ENCODE measurements at places on chromosomes 12 and 14.

GRCh38 chr12:90908465-90908864, 46.5 kb downstream of the CCER1 start:
- no peak for DNase-seq

DNA sequence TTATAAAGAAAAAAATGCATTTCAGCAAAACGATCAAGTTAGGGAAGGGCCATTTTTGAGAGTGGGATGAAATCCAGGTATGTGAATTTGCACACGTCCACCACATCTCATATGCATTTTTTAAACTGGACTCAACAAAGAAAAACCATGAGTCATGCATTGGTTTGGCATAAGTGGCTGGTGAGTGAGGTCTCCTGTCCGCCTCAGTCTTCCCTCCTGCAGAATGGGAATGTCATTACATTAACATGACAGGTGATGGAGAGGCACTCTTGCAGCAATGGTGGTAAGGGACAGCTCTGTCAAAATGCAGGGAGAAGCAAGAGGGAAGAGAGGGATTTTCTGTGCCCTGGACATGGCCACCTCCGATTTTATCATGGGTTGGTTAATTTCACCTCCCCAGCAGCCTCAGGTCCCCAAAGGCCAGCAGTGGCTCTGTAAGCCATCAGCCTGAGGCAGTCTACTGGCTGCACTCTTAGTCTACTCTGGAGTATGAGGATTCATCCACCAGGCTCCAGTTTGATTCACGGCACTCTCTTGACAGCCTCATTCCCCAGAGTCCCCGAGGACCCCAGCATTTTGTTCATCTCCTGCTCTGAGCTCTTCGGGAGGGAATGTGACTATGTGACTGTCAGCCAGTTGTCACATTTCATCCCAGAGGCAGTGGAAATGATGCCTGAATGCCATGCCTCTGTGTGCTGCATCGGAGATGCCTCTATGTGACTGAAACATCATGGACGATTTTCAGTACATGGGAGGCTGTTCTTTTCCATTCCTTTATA, 17.1 kb upstream of the PWP1 start:
- no peak for DNase-seq

- no peak for DNase-seq
These were observed 89.2 kb downstream of the NUAK1 start for GRCh38 chr12:106049546-106049945.

DNA sequence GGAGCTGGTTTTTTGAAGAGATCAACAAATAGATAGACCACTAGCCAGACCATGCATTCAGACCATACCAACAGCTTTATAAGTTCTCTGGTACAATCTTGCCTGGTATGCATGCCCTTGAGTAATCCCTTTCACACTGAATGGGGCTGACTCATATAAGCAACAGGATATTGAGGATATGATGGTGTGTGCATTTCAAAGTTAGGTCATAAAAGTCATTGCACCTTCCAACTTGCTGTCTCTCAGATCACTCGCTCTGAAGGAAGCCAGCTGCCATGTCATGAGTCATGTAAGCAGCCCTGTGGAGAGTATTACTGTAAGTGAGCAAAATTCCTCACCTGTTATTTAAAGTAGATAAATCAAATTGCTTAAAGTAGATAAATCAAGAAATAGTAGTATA, 45.0 kb upstream of the OR6J1 start:
- no peak for DNase-seq

DNA sequence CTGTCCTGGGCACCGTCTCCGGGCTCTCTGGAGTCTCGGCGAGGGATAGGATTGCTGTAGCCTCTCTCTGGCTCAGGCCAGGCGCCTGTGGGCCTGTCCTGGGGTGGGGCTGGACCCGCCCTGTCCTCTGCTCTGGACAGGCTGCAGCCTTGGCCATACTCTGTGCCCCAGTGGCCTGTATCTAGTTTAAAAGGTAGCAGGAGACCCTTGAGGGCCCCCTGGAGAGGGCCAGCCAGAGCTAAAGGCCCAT, 1.8 kb downstream of the KIF26A start:
- peak; percentile 11 for DNase-seq

GRCh38 chr12:12901158-12901791, 9.9 kb downstream of the GPRC5A start:
- no peak for DNase-seq

GRCh38 chr12:55828357-55828756, 1.0 kb downstream of the DNAJC14 start:
- DNase-seq = no peak

DNA sequence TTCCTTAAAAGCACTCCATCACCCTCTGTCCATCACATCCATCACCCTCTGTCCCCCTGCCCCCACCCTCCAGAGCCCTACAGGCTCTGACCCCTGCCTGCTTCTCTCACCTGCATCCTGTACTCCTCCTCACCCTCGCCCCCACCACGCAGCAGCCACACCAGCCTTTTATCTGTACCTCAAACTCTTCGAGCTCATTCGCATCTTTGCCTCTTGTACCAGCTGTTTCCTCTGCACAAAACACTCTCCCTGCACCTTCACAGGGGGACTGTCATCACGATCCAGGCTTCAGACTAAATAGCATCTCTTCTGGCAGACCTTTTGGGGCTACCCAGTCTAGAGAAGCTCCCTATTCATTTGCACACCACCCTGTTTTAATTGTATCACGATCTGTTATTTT, 24.1 kb downstream of the TMEM229B start:
- DNase-seq = no peak

DNA sequence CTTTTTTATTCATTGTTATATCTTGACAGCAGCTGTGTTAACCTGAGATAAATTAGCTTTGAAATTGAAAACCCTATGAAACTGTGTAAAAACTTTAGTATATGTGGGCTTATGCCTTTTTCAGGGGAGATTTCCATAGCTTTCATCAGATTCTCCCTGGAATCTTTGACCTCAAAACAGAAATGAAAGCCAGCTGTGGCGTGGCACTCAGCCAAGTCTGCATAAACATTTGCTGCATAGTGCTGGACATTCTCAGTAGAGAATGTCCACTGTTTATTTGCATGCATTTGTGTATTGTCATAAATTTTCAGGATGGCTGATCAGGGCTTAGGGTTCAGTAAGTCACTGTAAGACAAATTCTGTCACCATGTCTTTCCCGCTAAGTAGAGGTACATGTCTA, 115.3 kb upstream of the NAP1L1 start:
- no peak for DNase-seq

GRCh38 chr14:23301969-23302289, 730 bp downstream of the PPP1R3E start:
- no peak for DNase-seq

DNA sequence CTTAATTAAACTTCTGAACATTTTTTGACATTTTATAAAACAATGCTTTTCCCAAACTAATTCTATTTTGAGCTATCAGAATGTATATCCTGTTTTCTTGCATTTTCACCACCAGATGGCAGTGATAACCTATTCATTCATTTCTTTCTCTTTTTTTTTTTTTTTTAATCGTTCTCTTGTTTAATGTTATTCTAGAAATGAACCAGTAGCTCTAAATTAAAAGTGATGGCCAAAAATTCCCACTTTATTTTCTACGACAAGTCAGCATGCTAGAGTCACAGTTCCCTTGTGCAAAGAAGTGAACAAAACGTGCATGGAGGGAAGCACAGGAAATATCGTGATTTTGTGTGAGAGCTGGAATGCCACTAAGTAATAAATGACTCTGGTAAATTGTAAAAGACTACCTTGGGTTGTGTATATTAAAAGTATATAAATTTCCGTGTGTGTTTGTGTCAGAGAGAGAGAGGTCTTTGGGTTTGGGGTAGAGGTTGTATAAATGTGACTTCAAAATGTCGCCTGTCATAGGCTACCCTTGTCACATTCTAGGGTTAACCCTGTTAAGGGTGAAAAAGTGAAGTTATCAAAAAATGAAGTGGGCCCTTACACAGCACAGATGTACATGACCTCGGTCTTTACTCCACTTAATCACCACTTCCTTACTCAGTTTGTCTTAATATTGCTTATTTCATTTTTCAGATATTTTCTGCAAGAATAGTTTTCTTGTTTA, 40.4 kb upstream of the LDHB start:
- DNase-seq = no peak

- no peak for DNase-seq
These were observed 718.0 kb downstream of the C12orf50 start for GRCh38 chr12:87311206-87311605.

- DNase-seq = no peak
These were observed 49.9 kb downstream of the FUT8 start for GRCh38 chr14:65462411-65462810.

DNA sequence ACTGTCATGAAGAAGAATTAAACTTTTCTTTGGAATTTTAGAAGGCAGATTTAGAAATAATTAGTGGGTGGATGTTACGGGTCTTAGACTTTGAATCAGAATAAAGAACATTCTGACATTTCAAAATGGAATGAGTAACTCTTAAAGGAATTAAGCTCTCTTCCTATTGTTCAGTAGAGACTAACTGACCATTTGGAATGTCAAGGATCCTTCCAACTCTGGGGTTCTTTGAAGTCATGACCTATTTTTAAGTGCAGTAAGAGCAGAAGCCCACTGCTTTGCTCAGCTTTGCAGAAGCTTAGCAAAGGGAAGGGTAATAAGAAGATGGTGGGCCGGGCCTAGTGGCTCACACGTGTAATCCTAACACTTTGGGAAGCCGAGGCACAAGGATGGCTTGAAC, 4.0 kb downstream of the CHURC1 start:
- DNase-seq = no peak

- no peak for DNase-seq
These were observed 1122.1 kb upstream of the SEL1L start for GRCh38 chr14:82655770-82656169.

DNA sequence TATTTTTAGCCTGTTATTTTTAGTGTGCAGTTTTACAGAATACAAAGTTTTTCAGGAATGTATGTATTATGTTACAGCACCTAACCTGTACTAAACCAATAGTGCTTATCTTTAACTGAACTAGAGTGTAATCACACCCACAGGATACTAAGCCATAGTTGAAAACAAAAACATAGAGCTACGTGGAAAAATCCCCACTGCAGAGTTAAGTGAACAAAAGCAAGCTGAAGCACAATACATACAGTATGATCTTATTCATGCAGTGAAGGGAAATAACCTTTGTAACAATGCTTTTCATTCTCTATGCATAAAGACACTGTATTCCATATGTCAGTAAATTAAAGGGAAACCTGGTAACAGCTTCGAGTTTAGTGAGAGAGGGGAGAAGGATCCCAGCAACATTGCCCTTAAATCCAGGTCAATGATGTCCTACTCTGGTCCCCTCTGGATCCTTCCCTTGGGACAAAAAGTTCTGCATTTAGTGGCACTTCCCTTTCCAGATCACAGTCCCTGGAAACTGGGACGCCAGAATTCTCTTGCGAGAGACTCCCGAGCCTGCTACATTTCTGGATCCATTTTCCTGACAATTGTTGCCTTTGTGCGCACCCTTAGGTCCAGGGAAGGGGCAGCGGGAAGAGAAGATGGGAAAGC, 121.3 kb upstream of the CCND2 start:
- no peak for DNase-seq

GRCh38 chr14:84825481-84826251, 704.3 kb upstream of the FLRT2 start:
- no peak for DNase-seq

DNA sequence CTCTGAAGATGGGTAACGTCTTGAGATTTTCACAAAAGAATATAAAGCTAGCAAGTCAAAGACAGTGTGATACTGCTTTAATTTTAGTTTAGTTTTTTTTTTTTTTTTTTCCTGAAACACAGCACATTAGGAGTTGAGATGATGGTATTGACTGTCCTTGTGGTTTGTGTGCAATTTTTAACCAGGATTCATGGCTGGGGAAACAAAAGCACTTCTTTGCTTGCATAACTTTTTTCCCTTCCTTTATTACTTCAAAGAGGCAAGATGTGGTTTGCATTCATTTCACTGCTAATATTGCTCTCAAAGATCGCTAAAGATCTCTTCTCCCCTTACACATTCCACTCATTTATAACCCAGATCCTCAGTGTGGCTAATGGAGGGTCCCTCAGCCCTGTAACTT, 157.1 kb upstream of the PZP start:
- no peak for DNase-seq

GRCh38 chr14:50658203-50658602, 9.9 kb downstream of the SAV1 start:
- DNase-seq = no peak

- no peak for DNase-seq
These were observed 51.5 kb upstream of the RAP1B start for GRCh38 chr12:68559246-68559645.

- DNase-seq = no peak
These were observed 27.1 kb upstream of the OXA1L start for GRCh38 chr14:22739423-22739822.

DNA sequence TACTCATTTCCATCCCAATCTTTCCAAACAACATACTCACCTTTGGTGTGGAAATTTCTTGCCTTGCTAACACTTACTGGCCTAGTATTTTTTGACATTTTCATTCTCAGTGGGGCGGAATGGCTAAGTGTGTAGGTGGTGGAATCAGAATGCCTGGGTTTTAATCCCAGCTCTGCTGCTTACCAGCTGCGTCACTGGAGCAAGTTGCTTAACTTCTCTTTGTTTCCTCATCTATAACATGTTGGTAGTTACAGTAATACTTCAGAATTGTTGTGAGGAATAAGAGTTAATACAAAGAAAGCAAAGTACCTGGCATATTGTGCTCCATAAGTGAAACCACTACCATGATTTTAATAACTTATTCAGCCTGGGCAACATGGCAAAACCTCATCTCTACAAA, 3.0 kb upstream of the FAM177A1 start:
- DNase-seq = no peak

- DNase-seq = peak; percentile 9
These were observed 20.2 kb downstream of the KMT2D start for GRCh38 chr12:49040364-49040855.

DNA sequence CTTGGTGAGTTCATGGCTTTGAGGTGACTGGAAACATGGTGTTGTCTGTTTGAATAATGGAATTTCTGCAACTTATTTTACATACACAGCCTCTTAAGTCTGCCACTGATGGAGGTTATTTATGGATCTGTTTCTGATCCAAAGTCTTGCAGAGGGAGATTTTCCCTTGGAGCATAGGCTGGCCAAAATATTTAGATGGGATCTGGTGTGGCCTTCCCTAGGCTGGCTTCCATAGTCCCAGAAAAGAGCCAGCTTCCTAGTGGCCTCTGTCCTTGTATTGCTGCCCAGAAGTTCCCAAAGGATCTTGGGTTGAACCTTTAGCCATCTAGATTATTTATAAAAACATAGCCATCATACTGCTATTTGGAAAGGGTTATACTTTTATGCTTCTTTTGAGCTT, 491.1 kb upstream of the RGS6 start:
- no peak for DNase-seq

- DNase-seq = peak; percentile 11
These were observed 66.9 kb downstream of the ITPK1 start for GRCh38 chr14:93048843-93049242.

DNA sequence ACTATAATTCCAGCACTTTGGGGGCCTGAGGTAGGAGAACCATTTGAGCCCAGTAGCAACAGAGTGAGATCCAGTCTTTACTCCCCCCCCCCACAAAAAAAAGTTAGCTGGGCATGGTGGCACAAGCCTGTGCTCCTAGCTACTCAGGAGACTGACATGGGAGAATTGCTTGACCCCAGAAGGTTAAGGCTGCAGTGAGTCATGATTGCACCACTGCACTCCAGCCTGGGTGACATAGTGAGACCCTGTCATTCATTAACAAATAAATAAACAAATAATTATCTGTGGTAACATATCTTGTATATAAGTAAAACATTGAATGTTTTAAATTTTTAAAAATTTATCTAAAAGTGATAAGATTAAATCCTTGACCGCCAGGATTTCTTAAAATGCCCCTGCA, 4.8 kb downstream of the ENTPD5 start:
- no peak for DNase-seq

Measured in right cardiac atrium (tissue), 5 donors.